ENCODE measurements at places on chromosomes 2 and 18.

GRCh38 chr2:136361521-136361920, 243.6 kb upstream of the CXCR4 start:
- no peak for DNase-seq

DNA sequence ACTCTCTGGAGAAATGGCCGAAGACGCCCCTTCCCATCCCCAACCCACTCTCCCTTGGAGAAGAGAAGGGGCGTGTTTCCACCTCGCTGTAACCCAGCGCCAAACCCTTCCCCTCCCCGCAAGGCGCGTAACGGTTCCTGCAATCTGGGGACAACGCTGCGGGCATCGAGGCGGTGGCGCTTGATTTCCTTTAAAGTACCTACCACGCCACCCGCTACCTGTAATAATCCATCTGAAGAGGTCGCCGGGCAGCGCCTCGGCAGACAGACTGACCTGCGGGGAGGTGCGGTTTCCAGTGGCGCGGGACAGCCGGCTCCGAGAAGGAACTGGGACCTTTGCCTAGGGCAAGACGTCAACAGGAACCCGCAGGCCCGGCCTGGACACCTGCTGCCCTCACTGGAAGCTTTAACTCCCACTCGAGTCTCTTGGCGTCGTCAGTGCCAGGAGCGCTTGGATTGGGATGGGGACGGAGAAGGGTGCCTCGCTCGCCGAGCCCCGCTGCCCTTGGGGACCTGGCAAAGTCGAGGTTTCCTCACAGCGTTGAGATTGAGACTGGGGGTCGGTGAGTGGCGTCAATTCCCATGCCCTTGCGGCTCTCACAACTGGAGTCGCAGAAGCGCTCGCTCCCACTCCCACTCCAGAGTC, at the start of gene CYP1B1:
CYP1B1 (minus strand) TSS at position 645 of the 645 bp plus-strand sequence. CDS start 763 bp downstream, outside the sequence.
- no peak for DNase-seq

- DNase-seq: no peak
Observed at GRCh38 chr2:105756435-105756834, 11.7 kb downstream of the NCK2 start.

DNA sequence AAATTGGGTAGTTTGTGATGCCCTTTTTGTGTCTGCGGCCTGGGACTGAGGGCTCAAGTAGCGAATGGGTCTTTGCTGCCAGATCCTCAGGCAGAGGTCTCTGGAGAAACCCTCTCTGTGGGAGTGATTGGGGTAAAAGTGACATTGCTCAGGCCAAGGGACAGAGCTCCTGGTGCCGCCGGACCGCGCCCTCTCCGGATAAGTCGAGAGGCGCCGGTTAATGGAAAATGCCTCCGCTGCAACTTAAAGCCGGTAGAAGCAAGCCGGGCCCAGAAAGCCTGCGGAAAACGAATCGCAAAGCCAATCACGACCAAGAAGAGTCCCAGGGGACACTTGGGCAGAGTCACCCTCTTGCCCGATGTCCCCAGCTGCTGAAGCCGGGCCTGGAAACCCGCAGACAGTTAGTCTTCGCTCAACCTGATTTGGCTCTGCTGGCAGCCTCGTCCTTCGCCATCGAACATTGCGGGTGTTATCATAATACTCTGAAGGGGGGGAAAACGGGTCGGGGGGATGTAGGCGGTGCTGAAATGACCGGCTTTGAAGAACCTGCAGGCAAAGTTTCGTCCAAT, 352 bp upstream of the HOXD12 start:
- no peak for DNase-seq

- DNase-seq: no peak
Observed at GRCh38 chr18:11828786-11829432, 22.3 kb upstream of the CHMP1B start.

GRCh38 chr2:84487298-84487996, 28.4 kb upstream of the SUCLG1 start:
- no peak for DNase-seq

GRCh38 chr2:128736689-128737545, 418.2 kb upstream of the HS6ST1 start:
- DNase-seq: no peak

DNA sequence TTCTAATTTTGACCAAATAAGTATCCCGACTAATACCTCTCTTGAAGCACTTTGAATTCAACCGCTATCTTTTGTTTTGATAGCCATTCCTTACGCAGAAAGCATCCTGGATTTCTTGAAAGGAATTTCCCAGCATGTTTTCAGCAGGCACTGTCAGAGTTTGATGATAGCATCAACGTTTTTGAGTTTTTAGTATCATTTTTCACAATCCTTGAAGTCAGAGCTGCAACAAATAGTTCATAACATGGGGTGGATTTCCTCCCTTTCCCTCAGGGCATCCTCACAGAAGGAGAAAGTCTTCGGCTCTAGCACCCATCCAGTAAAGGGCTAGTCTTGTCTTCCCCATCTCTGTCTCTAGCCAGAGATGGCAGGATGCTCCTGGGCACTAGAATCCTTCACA, 46.2 kb downstream of the ANKRD44 start:
- DNase-seq: no peak

DNA sequence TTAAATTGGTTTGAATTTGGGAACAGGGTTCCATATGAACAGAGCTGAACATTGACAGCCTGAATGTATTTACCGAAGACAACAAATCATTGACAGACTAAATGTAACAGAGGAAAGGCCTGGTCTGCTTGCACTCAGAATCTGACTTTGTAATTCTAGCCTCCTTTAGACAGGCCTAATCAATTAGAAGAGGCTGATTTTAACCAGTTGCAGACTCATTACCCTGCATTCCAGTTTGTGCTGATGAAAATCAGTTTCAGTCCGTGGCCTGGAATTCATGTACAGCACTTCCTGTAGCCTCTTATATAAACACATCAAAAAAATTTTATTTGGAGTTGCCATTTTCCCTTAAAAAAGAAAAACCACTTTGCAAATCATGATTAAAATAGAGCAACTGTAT, 93.1 kb upstream of the ZFP36L2 start:
- DNase-seq: no peak

GRCh38 chr2:62208758-62209114, 12.8 kb downstream of the B3GNT2 start:
- DNase-seq: no peak

GRCh38 chr2:165794536-165794928, 485 bp upstream of the GALNT3 start:
- no peak for DNase-seq

GRCh38 chr2:1544478-1545069, 131.3 kb downstream of the TPO start:
- no peak for DNase-seq

Data from AG04449 (cell line).